ENCODE measurements at places on chromosomes 2 and 18.

DNA sequence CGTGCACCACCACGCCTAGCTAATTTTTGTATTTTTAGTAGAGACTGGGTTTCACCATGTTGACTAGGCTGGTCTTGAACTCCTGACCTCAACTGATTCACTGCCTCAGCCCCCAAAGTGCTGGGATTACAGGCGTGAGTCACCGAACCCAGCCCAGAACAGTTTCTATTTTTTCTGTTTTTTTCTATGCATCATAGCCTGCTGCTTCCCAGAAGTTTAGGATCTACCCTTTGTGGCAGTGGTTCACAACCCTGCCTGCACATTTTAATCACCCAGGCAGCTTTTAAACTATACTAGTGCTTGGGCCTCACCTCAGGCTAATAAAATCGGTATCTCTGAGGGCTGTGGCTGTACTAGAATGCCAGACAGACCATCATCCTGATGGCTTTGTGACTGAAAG is 39.7 kb upstream of the SOCS6 start:
- DNase-seq = no peak

GRCh38 chr2:173607606-173608311 is 253.1 kb downstream of the CDCA7 start:
- DNase-seq = peak; percentile 65

DNA sequence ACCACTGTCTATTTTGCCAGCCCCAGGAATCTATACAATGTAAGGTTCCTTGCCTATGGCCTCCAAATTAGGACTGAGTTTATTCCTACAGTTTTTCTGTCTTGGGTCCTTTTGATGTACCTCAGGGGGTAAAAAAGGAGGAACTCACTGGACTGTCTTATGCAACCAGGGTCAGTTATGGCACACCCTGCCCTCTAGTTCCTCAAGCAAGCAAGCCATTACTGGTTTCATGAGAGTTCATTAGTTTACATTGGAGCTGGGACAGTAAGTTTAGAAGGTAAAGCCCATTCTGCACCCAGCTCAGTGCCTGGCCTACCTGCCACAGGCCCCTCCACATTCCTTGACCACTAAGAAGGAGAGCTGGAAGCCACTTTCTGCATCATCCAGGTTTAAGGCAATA is 68.7 kb upstream of the WIPF1 start:
- no peak for DNase-seq

DNA sequence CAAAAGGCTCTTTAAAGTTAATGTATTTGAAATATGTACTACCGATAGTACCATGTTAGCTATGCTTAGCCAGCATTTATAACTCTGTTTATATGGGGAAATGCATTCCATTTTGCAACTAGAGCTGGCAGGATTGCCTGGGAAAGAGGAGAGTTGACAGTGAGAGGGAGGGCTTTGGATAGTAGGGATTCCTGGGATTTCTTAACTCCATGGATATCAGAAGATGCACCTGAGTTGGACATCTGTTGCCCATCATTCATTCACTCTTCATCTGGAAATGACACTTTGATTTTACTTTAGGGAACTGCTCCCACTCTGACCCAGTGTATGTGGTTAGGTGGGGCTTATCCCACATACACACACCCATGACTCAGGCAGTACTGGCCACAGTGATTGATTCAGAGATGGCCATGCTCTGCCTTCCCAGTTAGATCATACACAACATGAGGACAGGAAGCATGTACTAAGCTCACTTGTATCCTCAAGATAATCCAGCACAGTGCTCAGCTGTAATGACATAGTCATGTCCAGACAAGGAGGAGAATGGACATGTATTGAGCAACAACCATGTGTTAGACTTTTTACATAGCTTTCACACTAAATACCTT is 248.8 kb downstream of the MREG start:
- DNase-seq = no peak

DNA sequence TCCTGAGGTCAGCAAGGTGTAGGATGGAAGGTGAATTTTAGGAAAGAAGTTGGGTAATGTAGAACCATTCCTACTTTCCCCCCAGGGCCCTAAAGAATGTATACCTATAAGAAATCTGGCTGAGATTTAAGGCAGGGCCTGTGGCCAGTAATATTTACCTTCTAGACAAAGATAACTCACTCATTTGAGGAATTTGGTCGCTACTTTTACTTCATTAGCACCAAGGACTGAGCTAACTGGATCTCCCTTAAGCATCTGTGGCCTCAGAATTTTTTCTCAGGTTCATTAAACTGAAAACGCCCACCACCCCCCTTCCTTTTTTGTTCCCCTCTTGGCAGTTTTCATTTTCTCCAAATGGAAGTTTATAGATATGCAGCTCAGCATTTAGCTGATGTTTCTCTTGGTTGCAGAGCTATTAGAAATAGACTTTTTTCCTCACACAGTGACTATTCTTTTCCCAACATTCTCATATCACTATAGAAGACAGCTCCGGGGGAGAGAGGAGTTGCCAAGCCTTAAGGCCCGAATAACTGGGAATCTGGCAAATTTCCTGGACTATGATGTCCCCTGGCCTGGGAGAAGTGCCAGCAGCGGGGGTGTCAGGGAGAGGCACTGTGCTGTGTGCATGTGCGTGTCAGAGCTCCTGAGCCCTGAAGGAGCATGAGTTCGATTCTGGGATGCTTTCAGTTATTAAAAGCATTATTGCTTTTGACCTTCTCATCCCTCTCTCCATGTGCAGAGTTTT is 310.9 kb downstream of the PRKCE start:
- DNase-seq = no peak

DNA sequence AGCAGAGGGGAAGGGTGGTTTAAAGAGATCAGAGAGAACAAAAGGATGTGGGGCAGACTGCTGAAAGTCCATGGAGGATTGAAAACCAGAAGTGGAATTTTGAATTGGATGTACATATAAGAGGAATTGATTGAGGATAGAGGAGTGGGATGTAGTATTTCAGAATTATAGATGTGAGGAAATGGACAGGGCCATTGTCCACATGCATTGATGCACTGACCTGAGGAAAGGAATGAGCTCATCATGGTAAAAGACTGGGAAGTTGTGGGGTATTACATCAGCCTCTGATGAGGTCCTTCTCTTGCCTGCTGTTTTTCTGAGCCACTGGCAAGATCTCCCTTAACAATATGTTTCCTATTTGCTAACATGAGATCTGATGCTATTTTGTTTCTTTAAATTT is 365.7 kb upstream of the FANCL start:
- no peak for DNase-seq

GRCh38 chr18:51513517-51513916 is 316.0 kb upstream of the MEX3C start:
- DNase-seq = no peak

GRCh38 chr2:233807966-233808935 is 30.1 kb downstream of the MROH2A start:
- DNase-seq = no peak

DNA sequence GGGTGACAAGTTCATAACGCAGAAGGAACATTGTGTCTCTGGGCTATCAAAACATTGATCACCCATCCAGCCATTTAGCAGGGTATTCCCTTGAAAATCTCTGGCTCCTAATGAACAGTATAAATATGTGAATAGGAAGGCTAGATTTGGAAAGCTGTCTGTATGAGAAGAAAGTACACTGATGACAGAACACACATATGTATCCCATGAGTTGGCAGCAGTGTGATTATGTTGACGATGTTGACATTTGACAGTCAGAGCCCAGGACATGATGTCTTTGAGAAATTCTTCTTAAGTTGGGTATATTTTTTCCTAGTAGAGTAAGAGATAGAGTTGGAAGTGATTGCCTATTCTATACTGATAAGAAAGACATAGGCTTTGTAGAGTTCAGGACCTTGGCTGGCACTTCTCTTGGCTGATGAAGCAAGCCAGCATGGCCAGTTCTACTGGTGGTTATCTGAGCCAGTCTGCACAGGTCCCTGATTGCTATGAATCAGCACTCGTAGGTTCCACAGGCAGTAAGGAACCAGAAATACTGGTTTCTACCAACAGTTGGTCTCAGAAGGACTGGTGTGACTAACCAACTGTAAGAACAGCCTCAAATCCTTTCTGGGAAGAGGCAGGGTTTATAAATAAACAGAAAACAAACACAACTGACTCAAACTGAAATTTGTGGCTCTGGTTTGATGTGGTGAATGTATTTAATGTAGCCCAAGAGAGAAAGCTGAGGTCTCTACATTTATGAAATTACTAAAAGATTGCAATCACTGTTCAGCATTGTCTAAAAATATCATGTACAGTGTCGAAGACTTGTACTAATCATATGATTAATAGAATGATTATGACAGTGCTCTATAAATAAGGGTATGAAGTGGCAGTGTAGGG is 43.9 kb upstream of the RAPH1 start:
- no peak for DNase-seq

GRCh38 chr18:6648581-6648980 is 80.9 kb upstream of the ARHGAP28 start:
- no peak for DNase-seq

DNA sequence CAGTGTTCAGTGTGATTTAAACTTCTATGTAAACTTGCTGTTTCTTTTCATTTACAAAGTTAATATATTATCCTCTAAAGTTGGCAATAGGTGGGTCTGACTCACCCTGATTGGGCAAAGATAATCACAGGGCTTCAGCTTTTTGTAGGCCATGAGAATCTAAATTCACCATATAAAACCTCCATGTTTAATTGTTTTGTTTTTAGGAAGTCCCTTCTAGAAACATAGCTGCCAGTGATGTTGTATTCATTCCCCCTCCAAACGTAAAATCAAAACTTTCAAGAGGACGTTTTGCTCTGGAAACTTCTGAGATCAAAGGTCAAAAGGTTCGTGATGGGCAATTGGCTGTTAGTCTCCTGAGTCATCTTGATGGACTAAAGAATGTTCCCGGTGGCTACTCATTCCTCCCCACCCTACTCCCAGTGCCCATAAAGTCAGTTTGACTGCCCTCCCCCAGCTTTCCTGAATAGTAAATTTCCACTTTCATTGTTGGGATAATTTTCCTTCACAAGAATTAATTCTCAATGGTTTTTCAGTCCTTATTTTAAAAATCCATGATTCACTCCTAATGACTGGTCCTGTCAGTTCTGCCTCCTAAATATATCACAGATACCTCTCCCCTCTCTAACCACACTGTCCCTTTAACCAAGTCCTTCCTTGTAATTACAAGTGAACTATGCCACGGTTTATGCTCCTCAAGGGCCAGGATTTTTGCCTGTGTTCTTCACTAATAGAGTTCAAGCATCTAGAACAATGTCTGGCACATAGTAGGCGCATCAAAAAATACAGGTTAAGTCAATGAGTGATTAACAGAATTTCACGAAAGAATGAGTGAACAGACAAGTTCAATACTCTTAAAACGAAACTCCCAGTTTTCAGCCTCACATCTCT is 164.4 kb upstream of the VRK2 start:
- DNase-seq = no peak

GRCh38 chr18:63892566-63892965 is 5.1 kb downstream of the SERPINB2 start:
- DNase-seq = no peak

DNA sequence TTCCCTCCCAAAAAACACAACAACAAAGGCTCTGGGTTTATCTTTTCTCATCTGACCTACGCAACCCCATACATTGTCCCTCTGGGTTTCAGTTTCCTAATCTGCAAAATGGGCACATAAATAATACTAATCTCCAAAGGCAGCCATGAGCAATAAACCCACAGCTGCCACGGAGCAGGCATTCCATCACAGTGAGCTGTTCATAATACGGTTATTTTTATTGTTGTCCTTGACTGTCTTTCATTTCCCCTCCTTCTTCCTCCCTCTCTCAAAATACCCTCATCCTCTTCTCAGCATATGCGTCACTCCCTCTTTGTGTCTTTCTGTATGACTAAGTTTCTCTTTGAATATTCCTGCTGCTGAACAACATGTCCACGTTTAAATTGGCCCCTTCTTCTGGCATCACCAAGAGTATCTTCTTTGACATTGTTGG is 129.8 kb upstream of the CAB39 start:
- no peak for DNase-seq

DNA sequence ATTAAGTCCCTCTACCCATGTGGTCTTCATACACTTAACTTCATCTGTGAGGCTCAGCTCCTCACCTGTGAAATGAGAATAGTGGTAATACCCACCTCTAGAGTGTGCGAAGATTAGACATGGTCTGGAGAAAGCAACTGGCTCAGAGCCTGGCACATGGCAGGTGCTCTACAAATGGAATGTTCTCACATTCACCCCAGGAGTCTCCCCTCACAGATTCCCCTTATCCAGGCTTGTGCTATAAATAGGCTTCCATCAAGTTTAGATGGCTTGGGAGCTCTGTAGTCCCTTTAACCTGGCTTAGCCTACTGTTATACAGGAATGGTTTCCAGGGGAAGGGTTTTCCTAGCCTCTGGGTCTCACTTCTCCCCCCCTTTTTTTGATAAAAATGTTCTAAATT is 455.9 kb downstream of the RNF144A start:
- DNase-seq = no peak

DNA sequence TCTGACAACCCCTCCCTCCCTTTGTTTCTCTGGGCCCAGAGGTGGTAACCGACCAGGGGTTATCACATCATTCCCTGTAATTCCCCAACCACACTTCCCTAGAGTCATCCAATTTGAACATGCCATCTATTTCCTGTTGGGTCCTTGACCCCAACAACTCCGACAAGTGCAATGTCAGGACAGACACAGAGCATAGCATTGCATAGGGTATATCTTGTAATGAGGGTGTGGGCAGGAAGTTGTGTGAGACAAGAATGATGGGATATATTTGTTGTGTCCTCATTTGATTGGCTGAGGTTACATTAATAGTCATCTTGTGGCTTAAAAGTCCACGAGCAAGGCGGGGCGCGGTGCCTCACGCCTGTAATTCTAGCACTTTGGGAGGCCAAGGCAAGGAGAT is 33.4 kb upstream of the CNOT11 start:
- no peak for DNase-seq

GRCh38 chr18:43961722-43962121 is 684.4 kb upstream of the SYT4 start:
- DNase-seq = peak; percentile 7

- DNase-seq = no peak
Measured at GRCh38 chr2:61534926-61535325, 3.2 kb downstream of the XPO1 start.

DNA sequence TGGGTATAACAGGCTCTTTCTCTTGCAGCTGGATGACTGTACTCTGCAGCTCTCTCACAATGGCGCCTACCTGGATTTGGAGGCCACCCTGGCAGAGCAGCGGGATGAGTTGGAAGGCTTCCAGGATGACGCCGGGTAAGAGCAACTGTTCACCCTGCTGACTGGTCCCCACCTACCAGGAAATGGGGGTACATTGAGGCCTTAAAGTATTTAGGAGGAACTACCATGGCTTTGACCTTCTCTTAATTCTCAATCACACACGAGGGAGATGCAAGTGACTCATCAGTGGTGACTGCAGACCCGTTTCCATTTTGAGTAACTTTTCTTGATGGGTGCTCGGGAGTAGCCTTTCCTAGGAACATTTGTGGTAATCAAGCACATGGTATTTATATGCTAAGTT is 58.0 kb downstream of the FHOD3 start:
- no peak for DNase-seq

GRCh38 chr2:16656784-16657391 is 8.7 kb downstream of the CYRIA start:
- peak; percentile 72 for DNase-seq

DNA sequence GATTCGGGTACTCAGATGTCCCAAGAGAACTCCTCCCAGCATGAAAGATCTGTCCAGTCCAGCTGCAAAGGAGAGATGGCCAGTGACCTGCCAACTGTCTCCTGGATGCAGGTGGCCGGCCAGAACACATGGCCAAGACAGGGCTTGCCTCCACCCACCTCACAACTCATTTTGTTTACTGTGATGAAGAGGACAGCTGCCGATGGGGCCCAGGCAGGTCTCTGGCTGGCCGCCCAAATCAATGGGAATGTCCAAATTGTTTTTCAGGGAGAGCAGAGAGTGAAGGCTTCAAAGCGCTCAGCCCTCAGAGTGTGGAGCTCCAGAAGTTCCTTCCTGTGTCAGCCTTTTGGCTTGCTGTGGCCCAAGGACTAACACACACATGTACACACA is 41.9 kb downstream of the FOSL2 start:
- DNase-seq = no peak

Data from NAMALWA (cell line).